ENCODE measurements at places on chromosomes 12 and 14. TPM values are rescaled to one million over a fixed set of nuclear protein-coding genes. Genes with fewer than 3 reads are reported as not detected.

DNA sequence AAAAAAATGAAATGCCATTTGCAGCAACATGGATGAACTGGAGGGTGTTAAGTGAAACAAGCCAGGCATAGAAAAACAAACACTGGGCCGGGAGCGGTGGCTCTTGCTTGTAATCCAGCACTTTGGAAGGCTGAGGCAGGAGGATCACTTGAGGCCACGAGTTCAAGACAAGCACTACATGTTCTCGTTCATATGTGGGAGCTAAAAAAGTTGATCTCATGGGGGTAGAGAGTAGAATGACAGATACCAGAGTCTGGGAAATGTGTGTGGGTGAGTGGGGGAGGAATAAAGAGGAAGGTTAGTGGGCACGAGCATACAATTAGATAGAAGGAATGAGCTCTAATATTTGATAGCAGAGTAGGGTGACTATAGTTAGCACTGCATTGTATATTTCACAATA lies 21.5 kb downstream of the CACNA2D4 start:
- no peak for DNase-seq

DNA sequence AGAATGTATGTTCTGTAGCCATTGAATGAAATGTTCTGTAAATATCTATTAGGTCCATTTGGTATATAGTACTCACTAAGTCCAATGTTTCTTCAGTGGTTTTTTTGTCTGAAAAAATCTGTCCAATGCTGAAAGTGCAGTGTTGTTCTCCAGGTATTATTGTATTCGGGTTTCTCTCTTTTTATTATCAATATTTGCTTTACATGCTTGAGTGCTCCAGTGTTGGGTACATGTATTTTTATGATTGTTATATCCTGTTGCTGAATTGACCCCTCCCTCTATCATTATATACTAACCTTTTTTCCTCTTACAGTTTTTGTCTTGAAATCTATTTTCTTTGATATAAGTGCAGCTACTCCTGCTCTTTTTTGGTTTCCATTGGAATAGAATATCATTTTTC lies 382.2 kb downstream of the CCER1 start:
- no peak for DNase-seq

- no peak for DNase-seq
These were observed 12.0 kb upstream of the IL26 start for GRCh38 chr12:68237619-68238018.

Gene CMA1
- not detected for total RNA-seq

Gene KRT72
- total RNA-seq: not detected

DNA sequence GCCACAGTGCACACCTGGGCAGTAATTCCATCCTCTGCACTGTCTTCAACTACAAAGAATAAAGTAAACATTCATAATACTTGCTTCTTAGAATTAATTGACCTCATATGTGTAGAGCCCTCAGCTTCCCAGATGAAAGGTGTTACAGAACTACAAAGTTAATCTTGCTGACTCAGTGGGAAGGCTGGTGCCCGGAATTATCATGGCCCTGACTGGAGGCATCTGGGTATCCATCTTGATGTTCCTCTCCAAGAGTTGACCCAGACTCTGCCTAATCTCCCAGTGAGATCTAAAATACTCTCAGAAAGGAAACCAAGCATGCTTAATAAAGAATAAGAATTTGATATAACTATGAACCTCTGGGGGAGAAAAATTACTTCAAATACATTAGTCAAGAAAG lies 147.0 kb upstream of the ARID2 start:
- DNase-seq: no peak

Data from mesothelial cell of epicardium (in vitro differentiated cells).